ENCODE measurements at places on chromosomes 4 and X.
A peak's percentile ranks its signal among the peaks of the same experiment; 100 is the strongest.

- DNase-seq: no peak
Observed at GRCh38 chr4:174036576-174036975, 246.9 kb downstream of the FBXO8 start.

DNA sequence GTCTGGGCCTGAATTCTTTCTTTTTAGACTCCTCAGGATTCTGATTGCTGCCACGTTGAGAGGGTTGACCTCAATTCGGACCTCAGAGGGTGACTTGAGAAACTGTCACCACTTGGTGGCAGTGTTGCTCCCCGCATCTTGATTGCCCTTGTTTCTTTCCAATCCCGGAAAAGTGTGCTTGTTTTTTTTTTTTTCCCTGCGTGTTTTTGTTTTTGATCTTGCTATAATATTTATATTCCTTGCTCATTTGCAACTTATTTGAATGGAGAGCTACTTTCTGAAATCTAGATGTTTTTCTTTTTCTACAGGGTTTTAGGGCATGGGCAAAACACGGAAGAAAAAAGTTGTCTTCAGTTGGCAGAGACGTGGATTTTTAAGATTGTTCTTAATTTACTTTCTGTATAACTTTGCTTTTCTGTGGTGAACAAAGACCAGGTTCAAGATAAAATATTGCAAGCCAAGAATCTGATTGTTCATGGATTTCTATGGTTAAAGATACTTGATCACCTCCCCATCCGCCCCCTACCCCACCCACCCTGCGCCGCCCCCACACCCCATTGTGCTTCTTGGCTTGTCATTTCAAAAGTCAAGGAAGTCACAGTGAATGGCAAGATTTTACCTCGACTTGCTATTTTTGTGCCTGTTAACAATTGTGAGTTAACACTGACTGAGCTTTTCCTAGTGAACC lies 102.0 kb downstream of the PTTG2 start:
- peak; percentile 57 for DNase-seq

DNA sequence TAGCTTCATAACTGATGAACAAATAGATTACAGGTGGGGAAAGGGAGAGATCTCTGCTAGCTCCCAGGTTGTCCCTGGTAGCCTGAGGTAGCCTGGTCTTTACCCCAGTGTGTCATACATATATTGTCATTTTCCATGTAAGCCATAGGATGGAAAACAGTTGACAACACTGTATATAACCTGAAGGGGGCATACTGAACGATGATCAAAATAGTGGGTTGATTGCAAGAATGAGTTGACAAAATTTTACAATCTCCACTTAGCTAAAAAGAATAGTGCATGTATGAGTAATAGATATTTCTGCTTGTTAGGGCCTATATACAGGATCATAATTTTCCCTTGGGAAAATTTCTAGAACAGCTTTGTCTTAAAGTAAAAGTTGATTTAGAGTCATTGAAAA lies 304.1 kb upstream of the HAND2 start:
- DNase-seq: no peak

DNA sequence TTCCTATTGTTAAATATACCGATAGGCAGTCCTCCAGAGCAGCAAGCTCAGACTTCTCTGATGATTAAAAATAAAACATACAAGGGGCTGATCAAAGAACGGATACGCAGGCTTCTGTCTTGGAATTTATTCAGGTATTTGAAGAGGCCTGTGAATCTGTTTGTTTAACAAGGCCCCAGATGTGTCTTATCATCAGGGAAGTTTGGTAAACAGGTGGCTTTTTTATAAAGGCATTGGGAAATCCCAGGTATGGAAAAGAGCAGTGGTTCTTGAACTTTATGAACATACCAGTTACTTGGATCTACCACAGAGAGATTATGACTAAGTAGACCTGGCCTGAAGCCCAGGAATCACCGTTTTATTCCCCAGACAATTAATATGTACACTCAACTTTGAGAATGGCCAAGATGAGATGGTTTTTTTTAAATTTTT lies 47.9 kb downstream of the SOWAHB start:
- DNase-seq: peak; percentile 88

- no peak for DNase-seq
Observed at GRCh38 chr4:48991357-48991756, 5.3 kb downstream of the CWH43 start.
